ENCODE measurements at places on chromosomes 2 and 18. TPM values are rescaled to one million over a fixed set of nuclear protein-coding genes. Genes with fewer than 3 reads are reported as not detected.

Gene HDLBP
- total RNA-seq = 707 TPM

DNA sequence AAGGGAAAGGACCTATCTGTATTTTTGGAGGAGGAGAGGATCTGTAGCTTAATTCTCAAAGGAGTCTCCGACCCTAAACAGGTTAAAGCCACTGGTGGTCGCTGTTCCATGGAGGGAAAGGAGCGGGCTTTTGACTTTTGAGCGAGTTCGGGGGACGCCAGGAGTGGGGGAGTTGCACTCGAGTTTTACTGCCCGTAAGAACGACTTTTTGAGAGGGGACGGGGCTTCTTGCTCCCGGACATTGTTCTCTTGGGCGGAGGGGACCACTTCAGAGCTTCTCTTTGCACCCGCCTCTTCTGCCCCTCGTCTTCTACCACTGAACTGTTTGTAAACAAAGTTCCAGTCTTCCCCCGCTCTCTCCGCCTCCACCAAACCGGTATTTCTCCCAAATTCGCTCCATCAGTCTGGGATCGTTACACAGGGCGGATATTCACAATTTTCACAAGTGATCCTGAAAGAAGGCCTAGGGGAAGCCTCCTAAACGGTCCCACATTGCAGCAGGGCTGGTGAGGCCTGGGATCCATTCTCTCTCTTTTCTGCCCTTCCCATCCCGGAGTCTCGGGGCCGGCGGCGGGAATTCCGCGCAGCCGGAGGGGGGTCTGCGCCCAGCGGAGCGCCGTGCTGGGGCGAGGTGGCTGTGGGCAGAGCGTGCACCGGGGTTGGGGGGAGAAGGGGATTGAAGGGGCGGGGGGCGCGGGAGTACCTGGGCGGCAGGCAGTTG lies 6.6 kb downstream of the DLX2 start:
- H3K27me3 ChIP-seq = peaks cover 11% of the 10 kb centered on the region
- no peaks in the 10 kb centered on the region for H3K36me3 ChIP-seq
- H3K4me3 ChIP-seq = peak overlapping the region; percentile 90
- peak overlapping the region; percentile 98 for H3K27ac ChIP-seq

DNA sequence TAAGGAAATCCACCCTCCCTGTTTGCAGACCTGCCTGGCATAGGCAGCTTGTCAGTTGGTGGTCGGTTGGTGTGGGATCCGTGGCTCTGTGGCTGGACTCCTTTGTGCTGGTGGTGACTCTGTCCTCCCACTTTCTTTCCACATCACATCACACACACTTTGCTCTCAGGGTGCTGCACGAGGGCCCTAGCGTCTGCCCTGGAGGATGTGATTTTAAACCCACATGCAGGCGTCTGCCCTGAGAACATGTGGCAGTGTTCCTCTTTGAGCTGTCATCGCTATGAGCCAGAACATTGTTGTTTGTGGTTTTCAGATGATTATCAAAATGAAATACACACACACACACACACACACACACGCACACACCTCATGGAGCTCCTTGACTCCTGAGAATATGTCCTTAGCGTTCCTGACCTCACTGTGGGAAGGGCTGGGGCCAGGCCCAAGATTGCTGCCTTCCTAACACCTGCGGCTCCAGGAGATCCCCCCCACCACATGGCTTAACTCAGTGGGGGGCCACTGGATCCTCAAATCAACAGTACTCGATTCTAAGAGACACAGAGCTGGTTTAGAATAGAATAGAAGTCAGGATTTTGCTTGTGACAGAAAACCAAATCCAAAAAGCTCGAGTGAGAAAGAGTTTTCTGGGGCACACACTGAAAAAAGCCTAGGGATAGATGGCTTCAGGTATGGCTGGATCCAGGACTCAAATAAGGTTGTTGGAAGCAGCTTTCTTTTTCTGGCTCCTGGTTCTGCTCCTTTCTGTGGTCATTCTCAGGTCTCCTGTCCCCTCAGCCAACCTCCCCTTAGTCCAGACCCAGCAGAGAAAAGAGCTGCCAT lies 54.8 kb downstream of the RTP5 start:
- no peaks in the 10 kb centered on the region for H3K36me3 ChIP-seq
- H3K4me3 ChIP-seq = no peak overlapping the region
- H3K27ac ChIP-seq = no peak overlapping the region
- H3K4me1 ChIP-seq = no peaks in the 10 kb centered on the region
- no peak for DNase-seq

- no peaks in the 10 kb centered on the region for H3K36me3 ChIP-seq
- DNase-seq = no peak
- no peak overlapping the region for H3K27ac ChIP-seq
- H3K4me1 ChIP-seq = no peaks in the 10 kb centered on the region
Measured at GRCh38 chr2:227052879-227053278, 111.1 kb downstream of the COL4A4 start.

GRCh38 chr18:5534845-5535244 lies 9.0 kb downstream of the EPB41L3 start:
- no peaks in the 10 kb centered on the region for H3K4me1 ChIP-seq
- H3K4me3 ChIP-seq = no peak overlapping the region
- no peaks in the 10 kb centered on the region for H3K27me3 ChIP-seq
- no peaks in the 10 kb centered on the region for H3K36me3 ChIP-seq
- H3K27ac ChIP-seq = no peak overlapping the region
- no peak for DNase-seq

DNA sequence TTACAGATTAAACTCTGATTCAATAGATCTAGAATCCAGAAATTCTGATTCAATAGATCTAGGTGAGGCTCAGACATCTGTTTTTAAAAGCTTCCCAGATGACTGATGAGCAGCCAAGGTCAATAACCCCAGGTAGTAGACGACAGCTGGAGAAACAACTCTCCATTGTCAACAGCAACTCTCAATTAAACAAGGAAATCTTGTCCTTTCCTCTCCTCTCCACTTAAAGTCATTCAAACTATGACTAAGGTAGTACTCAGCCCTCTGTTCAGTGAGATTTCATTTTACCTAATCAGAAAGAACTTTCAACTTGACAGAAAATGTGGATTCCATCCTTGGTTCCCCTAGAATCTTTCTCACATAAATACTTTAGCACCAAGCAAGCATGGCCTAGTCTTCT lies 94.6 kb upstream of the SCG2 start:
- H3K36me3 ChIP-seq = no peaks in the 10 kb centered on the region
- no peak overlapping the region for H3K4me3 ChIP-seq
- no peaks in the 10 kb centered on the region for H3K27me3 ChIP-seq
- peaks cover 20% of the 10 kb centered on the region for H3K4me1 ChIP-seq
- peak overlapping the region; percentile 2 for H3K27ac ChIP-seq
- DNase-seq = peak; percentile 48

GRCh38 chr2:226030788-226031646 lies 631.5 kb downstream of the NYAP2 start:
- no peaks in the 10 kb centered on the region for H3K36me3 ChIP-seq
- H3K4me3 ChIP-seq = peak overlapping the region; percentile 75
- peaks cover 11% of the 10 kb centered on the region for H3K4me1 ChIP-seq
- H3K27ac ChIP-seq = no peak overlapping the region
- peak; percentile 73 for DNase-seq

- no peaks in the 10 kb centered on the region for H3K4me1 ChIP-seq
- peaks cover 2% of the 10 kb centered on the region for H3K27me3 ChIP-seq
- H3K36me3 ChIP-seq = no peaks in the 10 kb centered on the region
Measured at GRCh38 chr18:56451188-56451587, 187.2 kb downstream of the TXNL1 start.

GRCh38 chr18:5464251-5464650 lies 79.5 kb downstream of the EPB41L3 start:
- H3K27me3 ChIP-seq = no peaks in the 10 kb centered on the region
- peak overlapping the region; percentile 66 for H3K27ac ChIP-seq
- H3K4me3 ChIP-seq = no peak overlapping the region
- no peaks in the 10 kb centered on the region for H3K36me3 ChIP-seq

- H3K4me3 ChIP-seq = no peak overlapping the region
- H3K27me3 ChIP-seq = no peaks in the 10 kb centered on the region
Measured at GRCh38 chr18:67143028-67143427, 373.5 kb downstream of the DSEL start.

DNA sequence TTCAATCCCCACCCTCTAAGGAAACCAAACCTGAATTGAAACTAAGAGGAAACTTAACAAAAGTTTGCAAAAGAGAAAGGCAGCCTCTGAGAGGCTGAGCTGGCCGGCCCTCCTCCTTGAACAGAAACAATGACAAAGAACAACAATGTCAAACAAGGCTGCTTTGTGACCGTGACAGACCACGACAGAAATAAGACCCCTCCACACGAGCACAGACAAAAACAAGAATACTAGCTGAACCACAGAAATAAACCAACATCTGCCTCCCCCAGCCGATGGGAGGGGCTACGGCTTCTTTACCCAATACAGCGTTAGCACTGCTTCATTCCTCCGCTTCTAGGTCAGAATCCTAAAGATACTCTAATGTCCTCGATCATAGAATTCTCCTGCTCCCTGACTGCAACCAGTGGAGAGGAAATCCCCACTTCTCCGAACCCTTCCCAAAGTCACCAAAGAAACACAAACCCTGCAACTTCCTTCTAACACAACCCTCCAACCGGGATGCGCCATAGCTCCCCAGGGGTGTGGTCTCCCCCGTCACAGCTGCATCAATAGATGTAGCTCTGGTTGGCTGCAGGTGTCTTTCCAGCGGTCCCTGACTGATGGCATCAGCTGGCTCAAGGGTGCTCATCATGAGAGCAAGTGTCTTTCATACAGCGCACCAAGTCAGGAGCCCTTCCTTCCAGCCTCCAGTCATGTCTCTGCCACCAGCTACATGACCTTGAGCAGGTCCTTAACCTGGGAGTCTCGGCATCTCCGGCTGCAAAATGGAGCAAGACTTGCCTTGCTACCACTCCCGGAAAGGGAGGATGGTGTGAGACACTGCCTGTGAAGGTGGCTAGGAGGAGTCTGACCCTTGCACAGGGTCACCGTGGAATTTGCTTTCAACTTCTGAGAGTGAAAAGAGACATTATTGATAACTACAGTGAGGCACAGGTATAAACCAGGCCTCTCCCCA lies 198.6 kb downstream of the HAUS1 start:
- no peak for DNase-seq
- H3K27ac ChIP-seq = no peak overlapping the region
- no peaks in the 10 kb centered on the region for H3K4me1 ChIP-seq
- no peak overlapping the region for H3K4me3 ChIP-seq
- peaks cover 30% of the 10 kb centered on the region for H3K27me3 ChIP-seq
- H3K36me3 ChIP-seq = no peaks in the 10 kb centered on the region

DNA sequence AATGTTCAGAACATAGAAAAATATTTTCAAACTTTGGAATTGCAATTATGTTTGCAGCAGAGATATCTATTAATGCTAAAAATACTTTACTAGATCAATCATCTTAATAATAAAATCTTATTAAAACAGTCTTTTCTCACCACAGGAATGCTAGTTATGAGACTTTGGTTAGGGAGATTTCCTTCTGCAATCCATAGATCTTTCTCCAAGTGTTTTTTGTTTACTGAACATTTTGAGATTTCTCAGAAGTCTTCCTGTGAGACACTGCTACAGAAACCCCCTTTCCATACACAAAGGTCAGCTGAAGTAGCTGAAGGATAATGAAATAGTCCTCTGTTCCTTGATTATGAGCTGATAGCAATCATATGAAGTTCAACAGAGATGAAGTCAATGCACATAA lies 59.4 kb upstream of the RAPH1 start:
- no peaks in the 10 kb centered on the region for H3K36me3 ChIP-seq
- no peaks in the 10 kb centered on the region for H3K27me3 ChIP-seq
- no peak overlapping the region for H3K27ac ChIP-seq
- DNase-seq = peak; percentile 37
